Coronary artery (tissue), 2 donors: ENCODE measurements at places on chromosomes 7 and 10.

- DNase-seq: no peak
Measured at GRCh38 chr10:13448216-13448615, 80.6 kb downstream of the BEND7 start.

DNA sequence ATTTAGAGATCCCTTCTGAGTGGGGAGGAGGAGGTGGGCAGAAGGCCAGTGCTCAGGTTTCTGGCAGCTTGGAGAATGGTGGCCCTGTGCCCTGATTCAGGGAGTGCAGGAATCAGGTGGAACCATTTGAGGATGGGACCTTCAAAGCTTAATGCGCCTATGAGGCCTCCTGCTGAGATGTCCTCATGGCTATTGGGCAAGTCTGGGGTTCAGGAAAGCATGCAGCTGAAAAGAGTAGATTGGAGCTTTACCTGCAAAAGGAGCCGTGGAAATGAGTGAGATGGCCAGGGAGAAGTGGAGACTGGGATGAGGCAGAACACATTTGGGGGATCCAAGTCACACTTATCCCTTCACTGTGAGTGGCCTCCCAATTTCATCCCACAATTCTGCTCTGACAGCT is 6.1 kb downstream of the FFAR4 start:
- DNase-seq: no peak

- no peak for DNase-seq
Measured at GRCh38 chr10:60711496-60711895, 66.8 kb upstream of the CDK1 start.

GRCh38 chr10:62081341-62082270 is 180.1 kb downstream of the ARID5B start:
- DNase-seq: no peak

DNA sequence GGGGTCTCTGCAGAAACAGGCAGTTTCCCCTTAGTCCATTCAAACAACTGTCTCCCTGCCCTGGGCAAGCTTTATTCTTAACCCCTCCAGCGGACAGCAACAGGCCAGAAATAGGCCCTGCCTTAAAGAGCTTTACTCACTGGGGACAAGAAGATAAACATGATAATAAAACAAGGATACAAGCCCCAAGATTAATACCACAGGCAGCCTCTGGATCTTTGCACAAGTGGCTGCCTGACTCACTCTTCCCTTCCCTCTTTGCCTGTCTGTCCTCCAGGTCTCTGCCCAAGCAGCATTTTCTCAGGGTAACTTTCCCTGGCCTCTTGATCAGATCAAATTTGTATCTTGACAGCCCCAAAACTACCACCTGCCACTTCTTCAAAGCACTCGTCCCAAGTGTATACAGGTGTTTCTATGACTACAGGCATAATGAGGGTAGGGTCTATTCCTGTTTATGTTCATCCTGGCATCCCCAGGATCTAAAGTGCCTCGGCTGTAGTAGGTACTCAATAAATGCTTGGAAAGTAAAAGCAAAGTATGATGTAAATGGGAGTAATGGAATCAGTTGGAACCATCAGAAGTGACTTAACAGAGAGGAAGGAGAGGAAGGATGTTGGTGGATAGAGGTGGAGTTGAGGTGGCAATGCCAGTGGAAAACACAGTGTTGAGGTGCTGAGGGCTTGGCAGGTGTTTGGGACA is 7.0 kb upstream of the CAMK2G start:
- DNase-seq: no peak

GRCh38 chr7:156095908-156096539 is 283.8 kb upstream of the SHH start:
- no peak for DNase-seq

DNA sequence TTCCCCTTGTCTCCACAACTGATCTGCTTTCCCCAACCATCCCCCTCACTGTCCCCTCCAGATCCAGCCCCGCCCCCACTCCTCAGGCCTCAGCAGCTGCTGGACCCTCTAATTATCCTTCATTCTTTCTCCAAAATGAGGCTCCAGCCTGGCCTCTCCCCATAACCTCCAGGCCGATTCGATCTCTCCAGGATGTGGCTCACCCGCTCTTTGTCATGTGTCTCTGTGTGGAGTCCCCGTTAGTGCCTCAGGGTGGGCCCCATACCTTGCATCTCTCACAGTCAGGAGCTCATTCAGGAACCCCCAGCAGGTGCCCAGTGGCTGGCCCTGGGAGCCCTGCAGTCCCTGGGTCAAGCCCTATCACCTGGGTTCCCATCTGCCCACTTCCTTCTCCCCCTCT is 1.3 kb downstream of the PILRA start:
- no peak for DNase-seq

DNA sequence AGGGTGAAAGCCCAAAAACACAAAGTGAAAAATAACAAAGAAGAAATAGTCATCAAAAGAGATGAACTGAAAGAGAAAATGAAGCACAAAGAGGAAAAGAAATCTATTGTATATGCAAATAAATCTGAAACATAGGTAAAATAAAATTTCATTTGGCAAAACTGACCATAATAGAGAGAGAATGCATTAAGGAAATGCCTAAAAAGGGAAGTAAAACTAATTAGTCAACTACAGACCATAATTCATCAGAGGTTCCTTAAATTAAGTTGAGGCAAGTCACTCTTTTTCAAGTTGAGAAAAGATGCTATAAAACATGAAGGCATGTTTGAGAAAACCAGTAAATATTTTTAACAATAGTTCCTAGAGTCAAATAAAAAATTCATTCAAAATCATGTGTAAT is 233.3 kb downstream of the LRRN3 start:
- no peak for DNase-seq

DNA sequence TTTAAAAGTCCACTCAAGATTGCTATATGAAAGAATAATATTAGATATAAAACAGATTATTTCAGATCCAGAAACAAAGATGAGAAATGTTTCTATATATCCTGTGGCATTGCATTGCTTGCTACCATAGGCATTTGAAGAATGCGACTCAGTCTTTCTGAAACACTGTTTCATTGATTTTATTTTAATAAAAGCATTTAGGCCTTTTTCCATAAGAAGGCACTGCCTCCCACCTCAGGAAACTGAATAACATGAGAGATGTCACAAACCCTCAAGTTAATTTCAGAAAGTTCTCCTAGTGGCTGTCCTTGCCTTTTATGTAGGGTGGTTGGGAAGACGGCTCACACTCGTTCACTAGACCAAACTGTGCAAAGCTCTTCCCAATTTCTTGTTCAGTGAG is 23.3 kb downstream of the PRPS1L1 start:
- no peak for DNase-seq

- DNase-seq: no peak
Measured at GRCh38 chr10:122995936-122996335, 12.7 kb downstream of the IKZF5 start.

GRCh38 chr7:116674508-116675173 is 2.6 kb downstream of the MET start:
- DNase-seq: no peak

- no peak for DNase-seq
Measured at GRCh38 chr7:66088861-66089838, 13.5 kb downstream of the ASL start.

- no peak for DNase-seq
Measured at GRCh38 chr7:155796381-155797261, 15.6 kb downstream of the SHH start.

GRCh38 chr7:1080252-1080920 is 7.5 kb upstream of the GPER1 start:
- no peak for DNase-seq

DNA sequence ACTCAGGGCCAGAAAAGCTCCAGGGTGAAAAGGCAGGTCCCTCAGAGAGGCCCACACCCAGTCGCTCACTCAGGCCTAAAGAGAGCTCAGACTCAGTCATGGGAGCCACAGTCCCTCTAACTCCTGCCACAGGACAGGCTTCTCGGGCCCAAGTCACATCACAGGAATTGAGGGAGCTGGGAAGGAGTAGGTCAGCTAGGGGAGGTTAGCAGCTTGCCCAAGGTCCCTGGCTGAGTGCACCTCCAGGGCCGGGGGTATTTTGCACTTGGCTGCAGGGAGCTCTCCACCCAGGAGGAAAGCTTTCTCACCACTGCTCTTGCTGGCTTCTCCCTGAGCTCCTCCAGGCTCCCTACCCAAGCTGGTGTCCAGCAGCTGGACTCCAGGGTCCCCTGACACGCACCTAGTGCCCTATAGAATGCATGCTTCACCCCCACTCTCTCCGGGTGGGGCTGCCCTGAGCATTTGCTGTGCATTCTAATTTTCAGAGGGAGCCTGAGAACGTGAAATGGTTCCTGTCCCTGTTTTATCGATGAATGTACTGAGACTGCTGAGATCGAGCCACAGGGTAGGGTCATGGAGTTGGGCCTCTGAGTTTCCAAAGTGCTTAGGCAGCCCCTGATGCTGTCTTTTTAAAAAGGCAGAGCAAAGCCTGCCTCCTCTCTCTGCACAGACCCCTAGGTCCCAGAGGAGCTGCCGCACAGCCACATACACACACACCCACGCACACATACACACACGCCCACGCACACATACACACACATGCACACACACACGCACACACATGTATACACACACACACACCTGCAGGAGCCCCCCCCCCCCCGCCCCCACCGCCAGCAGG is 37.9 kb upstream of the RET start:
- no peak for DNase-seq

DNA sequence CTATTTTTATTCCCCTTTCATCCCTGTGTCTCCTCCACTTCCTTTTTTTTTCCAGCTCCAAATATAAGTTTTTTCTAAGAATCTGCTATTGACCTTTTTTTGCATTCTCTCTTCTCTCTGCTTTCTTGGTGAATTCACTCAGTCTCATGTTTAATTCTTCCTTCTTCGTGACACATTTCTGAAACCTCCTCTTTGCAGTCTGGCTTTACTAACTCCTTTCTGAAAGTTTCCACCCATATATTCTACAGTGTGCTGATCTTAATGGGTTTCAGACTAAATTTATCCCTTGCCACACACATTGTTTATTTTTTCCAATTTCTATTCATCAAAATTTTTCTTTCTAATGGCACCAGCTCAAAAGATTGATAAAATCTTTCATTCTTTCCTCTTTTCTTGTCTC is 47.8 kb upstream of the CALD1 start:
- DNase-seq: no peak

DNA sequence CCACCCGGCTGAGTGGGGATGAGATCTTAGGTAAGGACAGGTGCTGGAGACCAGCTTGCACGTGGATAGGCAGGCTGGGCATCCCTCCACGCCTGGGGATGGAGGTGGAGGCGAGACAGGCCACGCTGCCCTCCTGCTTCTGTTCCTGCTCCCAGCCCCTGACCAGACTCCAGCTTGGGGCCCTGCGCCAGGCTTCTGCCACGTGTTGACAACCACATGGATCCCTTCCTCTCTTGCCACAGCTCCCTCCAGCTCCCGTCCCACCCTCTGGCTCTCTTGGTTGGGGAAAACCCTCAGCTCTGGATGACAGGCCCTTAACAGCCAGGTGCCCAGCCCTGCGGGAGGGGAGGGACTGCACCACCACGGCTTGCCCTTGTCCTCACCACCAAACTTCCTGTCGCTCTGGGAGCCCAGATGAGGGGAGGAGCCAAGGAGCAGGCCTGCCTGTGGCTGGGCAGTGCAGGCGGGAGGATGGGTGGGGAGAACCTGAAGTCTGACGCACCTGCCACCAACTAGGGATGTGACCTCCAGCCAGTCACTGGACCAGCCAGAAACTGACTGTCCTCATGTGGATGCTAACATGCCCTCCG is 36.0 kb downstream of the KCNH2 start:
- DNase-seq: no peak

DNA sequence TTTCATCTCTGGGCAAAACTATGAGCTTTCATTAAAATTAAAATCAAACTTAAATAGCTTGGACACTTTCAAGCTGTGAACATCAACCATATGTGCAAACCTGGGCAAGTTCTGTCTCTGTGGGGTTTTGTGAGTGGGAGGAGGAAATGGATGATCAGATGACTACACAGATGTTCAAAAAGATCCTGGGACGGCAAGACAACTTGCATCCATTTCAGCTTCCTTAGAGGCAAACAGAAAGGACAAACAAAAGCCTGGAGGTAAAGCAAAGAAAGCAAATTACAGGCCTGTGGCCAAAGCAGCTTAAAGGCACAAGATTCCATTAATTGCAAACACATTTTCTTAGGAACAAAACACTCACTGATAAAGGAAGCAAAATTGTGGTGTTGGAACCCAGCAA is 222.2 kb downstream of the NEBL start:
- DNase-seq: no peak

GRCh38 chr10:61313460-61313859 is 139.7 kb downstream of the TMEM26 start:
- no peak for DNase-seq

GRCh38 chr7:91240376-91240941 is 23.8 kb upstream of the FZD1 start:
- no peak for DNase-seq

DNA sequence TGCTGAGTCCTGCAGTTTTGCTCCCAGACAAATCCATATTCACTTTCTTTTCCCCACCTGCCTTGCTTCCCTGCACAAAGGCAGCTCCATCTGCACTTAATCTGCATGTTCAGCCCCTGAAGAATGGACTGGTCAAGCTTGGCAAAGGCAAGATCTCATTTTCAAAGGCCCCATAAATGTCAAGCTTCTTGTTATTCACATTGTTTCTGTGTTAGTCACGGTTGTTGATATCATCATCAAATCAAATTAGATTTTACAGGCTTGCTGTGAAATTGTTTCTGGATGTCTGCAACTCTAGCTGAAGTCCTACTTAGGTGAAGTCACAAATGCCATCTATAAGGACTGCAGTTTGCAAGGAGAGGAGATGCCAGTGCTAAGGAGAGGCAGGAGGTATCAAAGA is 91.0 kb downstream of the GPAM start:
- no peak for DNase-seq

- peak; percentile 81 for DNase-seq
Measured at GRCh38 chr10:32055478-32056135, 618 bp downstream of the KIF5B start.

DNA sequence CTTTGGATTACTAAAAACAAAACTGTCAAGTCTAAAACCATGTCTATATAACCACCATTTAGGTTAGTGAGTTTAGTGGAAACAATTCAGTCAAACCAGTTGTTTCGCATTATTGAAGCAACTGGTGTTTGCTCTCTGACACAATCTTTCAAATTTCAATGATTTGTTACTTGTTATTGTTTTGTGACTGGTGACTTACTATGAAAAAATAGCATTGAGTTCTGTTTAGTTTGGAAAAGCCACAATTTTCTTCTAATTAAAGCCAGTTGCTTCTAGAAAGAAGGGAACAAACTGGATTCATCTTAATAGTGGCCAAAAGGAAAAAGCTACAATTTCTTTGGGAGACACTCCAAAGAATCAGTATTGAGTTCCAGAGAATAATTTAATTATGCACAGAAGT is 30.4 kb downstream of the LAMB4 start:
- DNase-seq: no peak

DNA sequence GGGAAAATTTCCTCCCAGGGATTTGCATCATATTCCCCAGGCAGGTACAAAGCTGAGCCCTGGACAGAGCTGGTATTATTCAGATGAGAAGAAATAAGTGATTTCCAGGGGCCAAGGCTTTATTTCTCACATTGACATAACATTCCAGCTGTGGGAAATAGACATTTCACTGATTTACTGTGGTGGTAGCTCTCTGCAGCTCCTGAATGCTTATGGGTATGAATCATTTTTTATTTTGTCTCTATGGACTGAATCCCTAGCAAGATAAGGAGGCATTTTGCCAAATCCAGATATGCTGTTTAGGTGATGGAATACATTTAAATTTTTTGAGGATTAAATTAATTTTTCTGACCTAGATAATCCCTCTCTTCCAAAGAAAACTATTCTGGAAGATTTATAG is 97.9 kb downstream of the MTPN start:
- DNase-seq: no peak

GRCh38 chr10:106920538-106920937 is 244.0 kb downstream of the SORCS1 start:
- DNase-seq: no peak
